T-helper 1 cell treated with Interleukin-12 subunit alpha and Interleukin-12 subunit beta and Interleukin-4 antibody, amounts not matched to agents 30 ng/mL and 1 ng/mL, for 36 hours (primary cell): ENCODE measurements at places on chromosomes 2 and 18. TPM values are rescaled to one million over a fixed set of nuclear protein-coding genes. Genes with fewer than 3 reads are reported as not detected.

The OXER1 gene
- 0.20 and 0.49 TPM in 2 replicates for total RNA-seq

The ASB3 gene
- 21.0 and 26.9 TPM in 2 replicates for total RNA-seq

The BCL2 gene
- total RNA-seq, result 141 and 148 TPM in 2 replicates

The UPP2 gene
- 0.07 TPM in 1 of 2 replicates, not detected in the other for total RNA-seq

The HOXD10 gene
- not detected in 2 replicates for total RNA-seq

The CABLES1 gene
- total RNA-seq, result 0.71 and 2.0 TPM in 2 replicates

The TSN gene
- 65.0 and 65.2 TPM in 2 replicates for total RNA-seq

The CFAP65 gene
- total RNA-seq, result not detected in 2 replicates

The NEU2 gene
- not detected in 2 replicates for total RNA-seq

The GKN1 gene
- not detected in 2 replicates for total RNA-seq

The UCN gene
- 1.6 and 2.6 TPM in 2 replicates for total RNA-seq

The CXCR2 gene
- total RNA-seq, result 0.12 TPM in 2 replicates

The LIMS4 gene
- total RNA-seq, result 0.42 and 0.59 TPM in 2 replicates

The REG1B gene
- not detected in 2 replicates for total RNA-seq

The DSEL gene
- total RNA-seq, result not detected in 2 replicates

The TMEFF2 gene
- total RNA-seq, result not detected in 2 replicates

The DTNA gene
- total RNA-seq, result 0.05 and 0.24 TPM in 2 replicates

The GREB1 gene
- total RNA-seq, result 0.12 and 0.27 TPM in 2 replicates

The MOGAT1 gene
- not detected in 2 replicates for total RNA-seq

The SPEG gene
- total RNA-seq, result 0.05 and 0.39 TPM in 2 replicates

The MAB21L4 gene
- not detected in 2 replicates for total RNA-seq

The MYL1 gene
- not detected in 2 replicates for total RNA-seq

The ATOH8 gene
- 1.8 and 2.1 TPM in 2 replicates for total RNA-seq

The UGT1A5 gene
- not detected in 2 replicates for total RNA-seq

The ALPG gene
- not detected in 2 replicates for total RNA-seq

The GAD1 gene
- 4.0 and 5.1 TPM in 2 replicates for total RNA-seq

The DSG2 gene
- 0.12 and 0.20 TPM in 2 replicates for total RNA-seq

The COL4A3 gene
- not detected in 2 replicates for total RNA-seq

The PARD6G gene
- total RNA-seq, result 0.05 TPM in 1 of 2 replicates, not detected in the other

The ZBTB7C gene
- 0.81 and 0.98 TPM in 2 replicates for total RNA-seq

The SCYGR4 gene
- total RNA-seq, result not detected in 2 replicates

The OTOF gene
- 13.9 and 14.4 TPM in 2 replicates for total RNA-seq

The MXD1 gene
- 30.2 and 32.0 TPM in 2 replicates for total RNA-seq

The TMEM169 gene
- total RNA-seq, result 2.1 and 3.8 TPM in 2 replicates

The MYO1B gene
- total RNA-seq, result 14.3 and 17.6 TPM in 2 replicates

The DPP10 gene
- total RNA-seq, result not detected in 2 replicates

The INHA gene
- not detected in 2 replicates for total RNA-seq

The HMSD gene
- 10.0 and 14.6 TPM in 2 replicates for total RNA-seq

The CPS1 gene
- 0.34 and 0.61 TPM in 2 replicates for total RNA-seq

The MAPRE3 gene
- 2.2 and 3.4 TPM in 2 replicates for total RNA-seq

The DSG1 gene
- not detected in 2 replicates for total RNA-seq

The CD28 gene
- total RNA-seq, result 124 and 128 TPM in 2 replicates

The ERBB4 gene
- total RNA-seq, result not detected in 2 replicates

The STARD6 gene
- 0.27 TPM in 1 of 2 replicates, not detected in the other for total RNA-seq

The KCNF1 gene
- total RNA-seq, result not detected in 2 replicates

The OSR1 gene
- total RNA-seq, result not detected in 2 replicates

The CCDC178 gene
- not detected in 2 replicates for total RNA-seq
